ENCODE measurements at places on chromosomes 7 and 10.

DNA sequence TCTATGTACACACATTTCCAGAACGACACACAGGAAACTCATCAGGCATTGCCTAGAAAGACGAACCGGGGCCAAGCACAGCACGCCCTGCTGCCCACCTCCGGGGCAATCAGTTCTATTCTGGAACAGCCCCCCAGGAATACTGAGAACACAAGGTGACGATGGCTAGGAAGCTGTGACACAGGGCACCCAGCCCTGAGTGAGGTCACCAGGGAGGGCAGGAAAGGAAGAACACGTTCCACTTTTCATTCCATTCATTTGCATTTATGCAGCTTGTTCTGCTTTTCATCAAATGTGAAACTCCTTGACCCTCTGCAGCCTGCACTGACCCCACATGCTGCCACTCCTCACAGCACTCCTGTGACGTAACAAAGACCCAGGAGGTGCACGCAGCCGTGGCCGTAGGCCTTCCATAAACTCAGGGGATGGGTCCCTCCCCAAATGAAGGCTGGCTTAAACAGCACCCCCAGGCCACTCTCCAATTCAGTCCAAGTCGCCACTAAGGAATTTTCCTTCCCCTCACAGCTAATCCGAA, 28.9 kb downstream of the MAD1L1 start:
- DNase-seq = no peak

DNA sequence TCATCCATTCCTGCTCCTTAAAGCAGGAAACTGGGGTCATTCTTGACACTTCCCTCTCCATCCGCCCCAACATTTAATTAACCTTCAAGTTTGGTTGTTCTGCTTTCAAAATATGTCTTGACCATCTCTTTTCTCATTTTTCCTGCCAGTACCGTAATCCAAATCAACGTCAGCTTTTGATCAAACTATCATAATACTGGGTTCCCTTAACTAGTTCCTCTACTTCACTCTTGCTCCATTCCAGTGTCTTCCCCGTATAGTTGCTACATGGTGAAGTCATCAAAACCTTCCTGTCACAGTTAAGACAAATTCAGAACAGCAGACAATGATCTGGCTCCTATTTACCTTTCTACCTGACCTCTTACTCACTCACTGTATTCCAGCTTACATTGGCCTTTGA, 6.6 kb upstream of the KLF14 start:
- DNase-seq = no peak

DNA sequence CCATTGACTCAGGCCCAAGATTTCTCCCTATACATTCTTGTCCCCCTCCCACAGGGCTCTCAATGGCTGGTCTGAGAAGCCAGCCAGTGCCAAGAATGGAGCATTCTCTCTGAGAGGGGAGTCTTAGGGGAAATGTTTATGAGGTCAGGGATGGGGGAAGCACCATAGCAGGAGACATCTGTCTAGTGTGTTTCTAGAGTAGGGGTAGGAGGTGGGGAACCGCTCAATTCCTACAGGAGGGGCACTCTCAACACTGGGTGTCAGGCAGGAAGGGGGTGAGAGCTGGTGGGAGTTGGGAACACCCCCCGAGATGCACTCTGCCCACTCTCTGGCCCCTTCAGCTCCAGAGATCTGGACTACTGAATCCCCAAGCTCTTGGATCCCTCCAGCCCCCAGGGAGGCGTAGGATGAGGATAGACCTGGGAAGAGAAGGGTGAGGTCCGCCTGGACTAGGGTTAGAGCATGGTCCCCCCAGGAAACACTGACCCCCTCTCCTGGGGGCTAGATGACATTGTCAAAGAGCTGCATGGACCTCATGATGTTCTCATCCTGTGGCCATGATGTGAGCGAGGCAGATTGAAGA, 8.7 kb upstream of the OGA start:
- DNase-seq = no peak

DNA sequence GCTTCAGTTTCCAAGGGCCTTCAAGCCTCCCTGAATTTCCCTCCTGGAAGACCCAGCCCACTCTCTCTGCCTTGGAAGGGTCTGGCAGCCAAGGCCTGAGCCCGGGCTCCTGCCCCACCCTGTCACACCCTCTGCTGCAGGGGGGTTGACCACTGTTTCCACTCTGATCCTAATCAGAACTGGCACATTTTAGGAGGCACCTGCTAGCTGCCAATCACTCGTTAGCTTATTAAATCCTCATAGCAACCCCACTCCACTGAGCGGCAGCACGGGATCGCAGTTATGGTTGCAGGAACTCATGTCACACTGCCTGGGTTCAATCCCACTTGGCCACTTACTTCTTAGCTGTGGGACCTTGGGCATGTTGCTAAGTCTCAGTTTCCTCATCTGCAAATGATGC, 12.9 kb downstream of the HSPB1 start:
- no peak for DNase-seq

GRCh38 chr10:78899996-78900714, 168.6 kb upstream of the ZMIZ1 start:
- DNase-seq = no peak

DNA sequence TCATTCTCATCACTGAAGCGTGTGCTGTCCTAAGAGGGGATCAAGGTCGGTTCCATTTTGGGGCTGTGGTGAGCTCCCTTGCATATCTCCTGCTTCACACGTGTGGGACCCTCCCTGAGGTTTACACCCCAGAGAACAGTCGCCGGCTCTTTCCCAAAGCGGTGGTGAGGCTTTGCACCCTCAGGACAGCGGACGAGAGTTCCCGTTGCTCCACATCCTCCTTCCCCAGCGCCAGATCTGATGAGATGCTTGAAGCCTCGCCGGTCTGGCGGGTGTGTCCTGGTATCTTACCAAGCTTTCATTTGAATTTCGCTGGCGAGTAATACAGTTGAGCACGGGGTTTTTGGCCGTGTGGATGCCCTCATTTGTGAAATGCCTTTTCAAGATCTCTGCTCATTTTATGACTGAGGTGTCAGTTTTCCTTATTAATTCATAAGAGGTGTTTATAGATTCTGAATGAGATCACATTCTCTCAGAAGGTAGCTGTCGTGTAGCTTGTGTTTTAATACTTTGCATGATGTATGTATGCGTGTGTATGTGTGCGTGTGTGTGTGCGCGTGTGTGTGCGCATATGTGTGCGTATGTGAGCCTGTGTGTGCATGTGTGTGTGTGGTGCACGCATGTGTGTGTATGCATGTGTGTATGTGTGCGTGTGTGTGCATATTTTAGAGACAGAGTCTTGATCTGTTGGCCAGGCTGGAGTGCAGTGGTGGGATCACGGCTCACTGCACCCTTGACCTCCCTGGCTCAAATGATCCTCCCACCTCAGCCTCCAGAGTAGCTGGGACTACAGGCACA, 30.7 kb downstream of the ELFN1 start:
- DNase-seq = no peak
